Dermis blood vessel endothelial cell (primary cell): ENCODE measurements at places on chromosomes 12 and 14. TPM values are rescaled to one million over a fixed set of nuclear protein-coding genes. Genes with fewer than 3 reads are reported as not detected.

ACOT2 gene
- total RNA-seq, result 22.5 and 25.6 TPM in 2 replicates

IFI27 gene
- total RNA-seq, result 75.5 and 375 TPM in 2 replicates

KLHDC1 gene
- 1.6 and 6.6 TPM in 2 replicates for total RNA-seq

VRTN gene
- total RNA-seq, result not detected in 2 replicates

UTP20 gene
- total RNA-seq, result 19.9 and 33.5 TPM in 2 replicates

NRIP2 gene
- not detected in 2 replicates for total RNA-seq

IL31 gene
- not detected in 2 replicates for total RNA-seq

KRT6B gene
- 0.05 and 0.34 TPM in 2 replicates for total RNA-seq

GYS2 gene
- total RNA-seq, result not detected in 2 replicates

C12orf50 gene
- total RNA-seq, result not detected in 2 replicates

CDH24 gene
- total RNA-seq, result 7.5 and 16.3 TPM in 2 replicates

MGST1 gene
- 13.6 and 32.9 TPM in 2 replicates for total RNA-seq

ASCL1 gene
- not detected in 2 replicates for total RNA-seq

CD4 gene
- not detected in 2 replicates for total RNA-seq

GLS2 gene
- total RNA-seq, result 0.28 and 0.51 TPM in 2 replicates

FAM186B gene
- 0.19 and 0.34 TPM in 2 replicates for total RNA-seq

TMPRSS12 gene
- total RNA-seq, result not detected in 2 replicates

ZNF140 gene
- total RNA-seq, result 20.1 and 22.6 TPM in 2 replicates

FLVCR2 gene
- total RNA-seq, result 10.6 and 15.8 TPM in 2 replicates

KRT79 gene
- not detected in 2 replicates for total RNA-seq

ABHD12B gene
- not detected in 2 replicates for total RNA-seq

TMBIM4 gene
- 78.9 and 142 TPM in 2 replicates for total RNA-seq

DCP1B gene
- total RNA-seq, result 5.4 and 7.0 TPM in 2 replicates

JPH4 gene
- total RNA-seq, result not detected in 2 replicates

NUDT14 gene
- total RNA-seq, result 38.7 and 77.4 TPM in 2 replicates

CHD8 gene
- 51.9 and 84.9 TPM in 2 replicates for total RNA-seq
